CD4-positive, alpha-beta T cell treated with Interferon alpha-2 for 1 hour (primary cell): ENCODE measurements at places on chromosomes 5 and 9.

DNA sequence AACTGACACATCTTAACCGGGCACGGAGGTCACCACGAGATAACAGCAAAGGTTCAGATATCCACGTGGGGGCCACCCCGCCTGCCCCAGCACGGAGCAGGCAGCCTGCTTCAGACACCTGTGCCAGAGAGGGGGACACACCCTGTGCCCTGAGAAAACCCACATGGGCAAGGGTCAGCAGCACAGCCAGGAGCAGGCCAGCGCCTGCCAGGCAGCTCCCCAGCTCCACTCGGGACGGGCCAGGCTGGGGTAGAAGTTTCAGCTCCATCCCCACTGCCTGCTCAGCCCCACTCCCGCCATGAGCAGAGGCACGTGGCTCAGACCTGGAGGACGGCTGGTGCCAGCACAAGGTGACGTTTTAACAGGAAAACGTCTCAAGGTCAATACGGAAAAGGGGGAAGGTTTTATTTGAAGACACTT lies 22.2 kb downstream of the SLC12A7 start:
- DNase-seq = no peak

GRCh38 chr5:6740586-6741150 lies 27.4 kb downstream of the TENT4A start:
- DNase-seq = no peak

DNA sequence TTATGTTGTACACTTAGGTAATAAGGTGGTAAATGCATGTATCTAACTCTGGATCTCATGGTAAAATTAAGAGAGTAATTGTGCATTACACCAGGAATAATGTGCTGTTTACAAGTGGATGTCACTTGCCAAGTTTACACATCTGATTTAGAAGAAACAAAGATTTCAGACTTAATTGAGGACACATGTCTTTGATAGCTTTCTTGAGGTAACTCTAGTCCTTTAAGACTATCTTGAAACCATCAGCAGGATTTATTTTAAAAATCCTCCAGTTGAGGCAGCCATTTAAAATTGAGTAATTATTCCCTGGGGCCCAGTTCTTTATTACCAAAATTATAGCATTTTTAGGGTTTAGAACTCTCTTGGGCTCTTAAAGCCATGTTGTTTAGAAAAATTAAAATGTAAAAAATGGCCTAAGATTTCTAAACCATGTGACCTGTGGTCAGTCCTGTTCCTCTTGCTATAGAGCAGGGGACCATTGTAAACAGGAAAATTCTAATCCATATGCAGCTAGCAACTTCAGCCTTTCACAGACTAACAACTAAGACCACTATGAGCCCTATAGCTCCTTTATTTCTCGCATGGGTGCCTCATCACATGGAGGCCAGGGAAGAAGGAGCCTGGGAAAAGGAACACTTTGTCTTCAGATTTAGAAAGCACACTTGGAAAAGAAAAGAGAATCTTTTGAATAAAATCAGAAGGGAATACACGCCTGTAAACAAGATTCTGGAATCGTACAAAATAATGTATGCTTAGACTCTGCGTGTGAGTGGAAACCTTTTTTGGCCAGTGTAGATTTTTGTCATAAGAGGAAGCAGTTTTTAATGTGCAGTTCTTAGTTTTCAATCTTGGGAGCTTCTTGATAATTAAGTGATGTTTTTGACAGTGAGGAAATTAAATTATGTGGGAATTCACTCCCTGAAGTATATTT lies 71.2 kb downstream of the ZSWIM6 start:
- DNase-seq = no peak

- no peak for DNase-seq
Measured at GRCh38 chr5:170186156-170186555, 46.6 kb upstream of the C5orf58 start.

GRCh38 chr5:175535796-175536195 lies 57.4 kb downstream of the SFXN1 start:
- DNase-seq = no peak

DNA sequence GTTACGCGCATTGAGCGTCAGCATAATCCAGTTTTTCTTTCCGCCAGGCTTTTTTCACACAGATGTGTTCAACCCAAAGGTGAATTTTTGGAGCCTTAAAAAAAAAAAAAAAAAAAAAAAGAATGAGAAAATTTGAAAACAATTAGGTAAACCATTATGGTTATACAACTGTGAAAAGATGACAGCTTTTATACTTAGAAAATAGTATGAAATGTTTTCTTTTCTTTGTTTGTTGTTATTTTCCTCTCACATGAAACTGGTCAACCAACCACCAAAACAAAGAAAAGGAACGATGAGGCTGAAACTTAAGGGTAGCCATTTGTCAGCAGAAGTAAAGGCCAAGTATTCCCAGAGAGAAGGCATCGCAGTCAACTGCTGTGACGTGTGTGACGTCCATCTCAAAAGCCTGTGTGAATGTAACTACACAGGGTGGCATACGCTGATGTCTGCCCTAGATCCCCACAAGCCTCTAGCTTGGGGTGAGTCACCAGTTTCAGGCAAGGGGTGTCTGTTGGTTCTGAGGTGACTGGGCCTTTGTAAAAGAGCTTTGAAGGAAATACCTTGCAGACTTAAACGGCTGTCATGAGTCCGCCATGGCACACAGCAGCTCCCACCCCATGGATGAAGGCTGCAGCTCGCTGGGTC lies 182.9 kb downstream of the AOPEP start:
- no peak for DNase-seq

GRCh38 chr9:21053851-21054250 lies 22.4 kb upstream of the HACD4 start:
- no peak for DNase-seq
